Neural progenitor cell (in vitro differentiated cells): ENCODE measurements at places on chromosomes 5 and 9. TPM values are rescaled to one million over a fixed set of nuclear protein-coding genes. Genes with fewer than 3 reads are reported as not detected.

DNA sequence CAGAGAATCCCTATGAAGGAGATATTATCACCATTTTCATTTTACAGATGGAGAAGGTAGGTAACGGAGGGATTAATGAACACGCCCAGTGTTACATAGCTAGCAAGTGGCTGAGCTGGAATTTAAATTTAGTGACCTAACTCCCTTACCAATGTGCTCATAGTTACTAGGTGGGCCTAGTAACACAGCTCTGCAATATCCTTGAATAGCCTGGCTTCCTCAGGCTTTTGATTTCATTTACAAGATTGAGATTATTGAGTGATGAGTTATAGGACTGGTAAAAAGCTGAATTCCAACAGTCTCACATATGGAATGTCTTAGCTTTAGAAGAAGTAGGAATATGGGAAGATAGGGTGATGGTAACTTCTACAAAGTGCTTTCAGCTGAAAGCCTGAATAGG, 336.3 kb upstream of the KIF2A start:
- DNase-seq = no peak

DNA sequence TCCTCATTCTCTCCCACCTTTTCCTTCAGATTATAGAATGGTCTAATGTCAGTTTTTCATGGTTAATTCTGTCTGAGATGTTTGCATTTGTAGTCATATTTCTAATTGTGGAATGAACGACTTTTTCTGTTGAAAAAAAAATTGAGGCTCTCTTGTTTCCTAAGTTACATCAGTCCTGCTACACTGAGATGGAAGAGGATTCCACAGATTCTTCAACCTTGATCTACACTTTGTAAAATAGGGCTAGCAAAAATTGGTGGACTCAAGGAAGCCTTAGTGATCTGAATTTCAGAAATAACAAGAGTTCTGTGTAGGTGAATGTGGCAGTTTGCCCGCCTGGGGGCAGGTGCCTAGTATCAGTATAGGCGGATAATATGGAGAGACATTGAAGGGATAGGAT, 51.9 kb downstream of the ERBIN start:
- DNase-seq = no peak

DNA sequence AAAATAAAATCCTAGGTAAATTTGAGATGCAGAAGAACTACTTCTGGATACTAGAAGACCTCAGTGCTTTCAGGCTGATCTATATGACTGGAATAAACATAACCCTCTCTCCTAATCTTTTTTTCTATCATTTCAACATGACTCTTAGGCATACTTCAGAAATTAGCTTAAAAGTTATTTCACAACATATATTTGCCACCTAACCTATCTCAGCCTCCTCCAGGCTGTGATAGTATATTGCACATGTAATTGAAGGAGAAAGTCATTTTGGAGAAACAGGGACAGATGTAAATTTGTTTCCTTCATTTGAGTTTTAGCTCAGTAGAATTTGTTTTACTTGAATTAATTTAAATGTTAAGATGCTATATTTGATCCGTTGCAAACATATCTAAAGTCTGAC, 1932.3 kb upstream of the CDH6 start:
- no peak for DNase-seq

Gene DRD1
- total RNA-seq = 0.09 TPM in 1 of 2 replicates, not detected in the other
